ENCODE measurements at places on chromosomes 2 and 18.
A peak's percentile ranks its signal among the peaks of the same experiment; 100 is the strongest.

GRCh38 chr18:28650860-28651259, 473.9 kb upstream of the CDH2 start:
- DNase-seq = no peak

GRCh38 chr2:151792589-151792988, 35.6 kb downstream of the ARL5A start:
- DNase-seq = no peak

DNA sequence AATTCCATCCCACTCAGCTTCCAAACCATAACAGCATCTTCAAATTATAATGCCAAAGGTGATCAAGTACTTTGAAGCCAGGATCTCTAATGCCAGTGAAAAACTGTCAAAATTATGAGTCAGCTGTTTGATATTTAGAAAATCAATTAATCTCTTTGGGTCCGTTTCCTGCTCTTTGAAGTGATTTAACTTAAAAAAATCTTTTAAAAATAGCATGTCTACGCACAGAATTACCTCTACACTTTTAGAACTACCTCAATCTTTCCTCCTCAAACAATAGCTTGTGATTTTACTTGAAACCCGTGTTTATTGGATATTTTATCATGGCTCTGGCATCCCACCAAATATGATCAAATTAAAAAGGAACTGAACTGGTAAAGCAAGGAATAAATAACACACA, 31.3 kb upstream of the TANK start:
- DNase-seq = no peak

DNA sequence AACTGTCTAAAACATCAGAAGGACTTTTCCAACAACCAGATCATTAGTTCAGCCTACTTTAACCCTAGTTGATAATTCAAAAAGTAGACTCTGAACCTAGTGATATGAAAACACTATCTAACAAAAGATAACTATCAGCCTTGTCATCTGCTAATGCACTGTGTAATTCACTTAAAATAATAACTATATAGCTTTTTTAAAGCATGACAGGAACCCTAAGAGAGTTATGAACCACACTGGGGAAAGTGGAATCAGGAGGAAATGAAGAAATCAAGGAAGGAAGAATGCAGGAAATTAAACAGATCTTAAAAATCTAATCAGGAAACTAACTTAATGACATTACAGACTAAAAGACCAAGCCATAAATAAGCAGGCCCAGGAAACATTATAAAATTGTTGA, 9.0 kb downstream of the B4GALT6 start:
- no peak for DNase-seq

GRCh38 chr2:185857691-185858090, 119.1 kb downstream of the FSIP2 start:
- no peak for DNase-seq

GRCh38 chr18:76970770-76971559, 148.6 kb downstream of the ZNF236 start:
- DNase-seq = no peak

GRCh38 chr2:49924044-49924817, 769.9 kb upstream of the FSHR start:
- no peak for DNase-seq

- DNase-seq = no peak
Observed at GRCh38 chr2:107592280-107592624, 234.4 kb upstream of the RGPD4 start.

- peak; percentile 55 for DNase-seq
Observed at GRCh38 chr18:30971338-30971956, 71.1 kb downstream of the DSC3 start.
